ENCODE measurements at places on chromosomes 6 and 20.

DNA sequence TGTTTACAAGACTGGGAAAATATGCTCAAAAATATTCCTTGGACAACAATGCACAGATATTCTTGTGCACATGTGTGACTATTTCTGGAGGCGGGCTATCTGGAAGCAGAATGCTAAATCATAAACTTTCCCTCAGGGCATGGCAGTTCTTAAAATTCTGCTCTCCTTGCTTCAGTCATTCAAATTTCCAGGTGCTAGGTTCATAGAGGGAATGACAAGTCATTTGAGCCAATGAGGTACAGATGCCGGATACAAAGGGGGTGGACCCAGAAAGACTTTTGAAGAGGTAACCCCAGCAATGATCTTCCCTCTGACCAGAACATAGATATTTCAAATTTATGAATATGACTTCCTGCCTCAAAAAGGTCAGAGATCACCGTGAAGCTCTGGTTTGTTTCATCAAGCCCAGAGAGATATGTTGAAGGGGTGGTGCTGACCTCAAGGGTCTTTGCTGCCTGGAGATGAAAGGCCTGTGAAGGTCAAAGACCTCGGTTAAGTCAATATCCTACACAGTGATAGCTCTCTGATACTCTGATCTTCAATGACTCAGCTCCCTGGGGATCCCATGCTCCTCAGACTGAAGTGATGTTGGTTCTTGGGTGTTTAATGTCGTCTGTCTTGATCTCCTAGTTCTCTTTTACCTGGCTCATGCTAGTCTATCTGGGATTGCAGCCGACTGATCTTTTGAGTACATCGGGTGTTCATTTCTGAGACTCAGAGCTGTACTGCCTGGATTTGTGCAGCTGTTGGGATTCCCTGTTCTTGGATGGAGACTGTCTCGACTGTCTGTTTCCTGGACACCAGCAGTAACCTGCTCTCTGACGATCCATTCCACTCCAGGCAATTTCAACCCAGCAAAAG, 47.5 kb upstream of the TSHZ2 start:
- DNase-seq = no peak

DNA sequence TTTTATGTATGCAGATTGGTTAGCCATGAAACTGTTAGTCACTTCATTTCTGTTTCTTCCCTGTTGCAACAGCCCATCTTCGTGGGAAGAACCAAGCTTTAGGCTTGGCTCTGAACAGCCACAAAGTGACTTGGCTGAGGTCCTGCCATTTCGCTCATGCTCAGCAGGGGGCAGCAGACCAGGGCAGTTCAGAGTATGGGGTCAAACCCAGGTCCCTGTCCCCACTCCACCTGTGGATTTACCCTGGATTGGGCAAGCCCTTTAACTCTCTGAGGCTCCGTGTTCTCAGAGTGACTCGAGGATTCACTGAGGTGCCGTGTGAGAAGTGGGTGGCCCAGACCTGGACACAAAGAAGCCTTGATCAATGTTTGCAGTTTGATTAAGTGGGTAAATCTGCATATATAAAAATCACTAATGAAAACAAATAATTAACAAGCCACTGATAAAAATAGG, 19.8 kb upstream of the MAP1LC3A start:
- DNase-seq = no peak

DNA sequence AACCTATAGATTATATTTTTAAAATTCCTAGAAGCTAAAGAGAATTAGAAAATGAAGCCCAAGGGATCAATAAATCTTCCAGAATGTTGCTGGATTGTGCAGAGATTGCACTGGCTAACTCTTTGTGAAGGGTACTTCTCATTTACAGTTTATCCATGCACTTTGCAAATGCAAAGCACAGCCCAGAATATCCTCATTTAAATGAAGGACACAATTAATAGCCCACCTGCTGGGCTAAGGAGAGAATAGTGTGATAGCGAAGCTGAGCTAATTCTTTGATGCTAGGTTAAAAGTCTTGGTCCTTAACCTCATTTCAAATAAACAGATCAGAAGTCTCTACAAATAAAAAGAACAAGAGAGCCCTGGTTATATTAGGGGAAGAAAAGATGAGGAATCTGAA, 72.5 kb downstream of the SMPDL3A start:
- no peak for DNase-seq

DNA sequence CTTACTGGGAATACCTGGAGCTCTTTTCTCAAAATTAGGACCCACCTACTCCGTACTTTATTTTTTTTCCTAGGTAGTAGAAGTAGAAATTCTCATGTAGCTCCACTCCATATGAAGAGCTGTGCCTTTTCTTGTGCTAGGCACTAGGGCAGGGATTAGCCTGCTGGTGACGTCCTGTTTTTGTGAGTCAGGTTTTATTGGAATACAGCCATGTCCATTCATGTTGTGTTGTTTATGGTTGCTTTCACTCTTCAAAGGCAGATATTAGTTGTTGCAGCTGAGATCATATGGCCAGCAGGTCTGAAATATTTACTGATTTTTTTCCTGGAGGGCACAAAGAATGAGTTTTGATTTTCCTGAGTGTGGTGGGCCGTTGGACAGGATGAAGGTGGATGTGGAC, 20.5 kb downstream of the XRN2 start:
- no peak for DNase-seq

DNA sequence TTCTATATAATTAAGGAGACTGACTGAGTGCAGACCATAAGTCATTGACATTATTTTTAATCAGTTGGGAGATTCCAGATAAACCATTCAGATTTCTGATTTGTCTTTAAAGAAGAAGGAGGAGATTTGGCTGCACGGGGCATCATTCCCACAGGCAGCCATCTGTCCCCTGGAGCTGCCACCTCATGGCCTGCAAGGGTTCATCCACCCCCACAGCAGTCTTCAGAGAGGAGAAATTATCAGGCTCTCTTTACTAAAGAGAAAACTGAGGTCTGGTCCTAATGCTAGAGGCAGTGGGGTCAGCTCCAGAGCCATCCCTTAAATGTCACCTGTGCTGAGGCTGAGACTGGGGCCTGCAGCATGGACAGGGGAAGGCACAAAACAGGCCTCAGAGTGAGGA, 501.3 kb upstream of the SULF2 start:
- DNase-seq = no peak

- DNase-seq = peak; percentile 41
These were observed at the start of gene ACSS1 for GRCh38 chr20:25058051-25058846. Gene ACSS1, minus strand, starts transcription at chr20:25058139. Its CDS starts 37 bp downstream, at chr20:25058102.

DNA sequence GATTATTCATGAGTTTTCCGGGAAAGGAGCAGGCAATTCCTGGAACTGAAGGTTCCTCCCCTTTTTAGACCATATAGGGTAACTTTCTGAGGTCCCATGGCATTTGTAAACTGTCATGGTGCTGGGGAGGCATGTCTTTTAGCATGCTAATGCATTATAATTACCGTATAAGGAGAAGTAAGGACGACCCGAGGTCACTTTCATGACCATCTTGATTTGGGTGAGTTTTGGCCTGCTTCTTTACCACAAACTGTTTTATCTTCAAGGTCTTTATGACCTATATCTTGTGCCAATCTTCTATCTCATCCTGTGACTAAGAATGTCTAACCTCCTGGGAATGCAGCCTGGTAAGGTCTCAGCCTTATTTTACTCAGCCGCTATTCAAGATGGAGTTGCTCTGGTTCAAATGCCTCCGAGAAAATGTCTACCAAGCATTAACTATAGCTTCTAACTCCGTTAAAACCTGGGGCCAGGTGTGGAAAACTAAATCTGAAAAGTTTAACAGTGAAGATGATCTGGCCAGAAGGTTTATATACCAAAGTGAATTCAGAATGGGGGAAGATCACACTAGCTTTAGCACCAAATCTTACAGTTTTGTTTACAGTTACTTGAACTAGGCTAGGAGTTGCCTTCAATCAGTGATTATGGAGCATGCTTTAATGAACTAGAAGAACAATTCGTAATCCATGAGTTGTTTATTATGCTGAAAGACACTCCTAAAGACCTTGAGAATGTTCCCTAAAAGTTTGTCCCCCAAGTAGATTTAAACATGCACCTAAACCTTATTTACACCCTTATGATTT, 80.0 kb upstream of the TOP1 start:
- no peak for DNase-seq
